ENCODE measurements at places on chromosomes 5 and 9.

DNA sequence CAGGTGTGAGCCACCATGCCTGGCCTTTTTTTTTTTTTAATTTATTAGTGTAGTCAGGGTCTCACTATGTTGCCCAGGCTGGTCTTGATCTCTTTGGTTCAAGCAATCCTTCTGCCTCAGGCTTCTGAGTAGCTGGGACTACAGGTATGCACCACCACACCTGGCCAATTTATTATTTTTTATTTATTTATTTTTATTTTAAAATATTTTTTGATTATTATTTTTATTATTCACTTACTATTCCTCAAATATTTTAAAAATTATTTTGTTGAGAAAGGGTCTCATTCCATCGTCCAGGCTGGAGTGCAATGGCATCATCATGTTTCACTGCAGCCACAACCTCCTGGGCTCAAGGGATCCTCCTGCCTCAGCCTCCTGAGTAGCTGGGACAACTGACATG is 49.7 kb upstream of the CHD1 start:
- DNase-seq, result no peak

- DNase-seq, result no peak
Observed at GRCh38 chr9:19154135-19154612, 26.9 kb upstream of the PLIN2 start.

- DNase-seq, result no peak
Observed at GRCh38 chr9:82890865-82891264, 172.1 kb downstream of the RASEF start.

GRCh38 chr5:74031536-74031935 is 405.5 kb downstream of the ARHGEF28 start:
- DNase-seq, result no peak

DNA sequence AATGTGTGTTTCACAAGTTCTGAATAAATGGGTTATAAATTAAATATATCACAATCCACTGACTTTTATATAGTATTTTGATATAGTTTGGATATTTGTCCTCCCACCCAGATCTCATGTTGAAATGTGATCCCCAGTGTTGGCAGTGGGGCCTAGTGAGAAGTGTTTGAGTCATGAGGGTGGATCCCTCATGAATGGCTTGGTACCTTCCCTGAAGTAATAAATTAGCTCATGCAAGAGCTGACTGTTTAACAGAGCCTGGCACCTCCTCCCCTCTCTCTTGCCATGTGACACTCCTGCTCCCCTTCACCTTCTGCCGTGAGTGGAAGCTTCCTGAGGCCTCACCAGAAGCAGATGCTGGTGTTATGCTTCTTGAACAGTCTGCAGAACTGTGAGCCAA is 127.9 kb upstream of the PALM2AKAP2 start:
- DNase-seq, result no peak
